Hematopoietic multipotent progenitor cell treated with erythropoietin and hydrocortisone succinate and interleukin-3 and kit ligand, for 4 days (in vitro differentiated cells): ENCODE measurements at places on chromosomes 5 and 9.

GRCh38 chr5:80175337-80175736 is 80.5 kb downstream of the SERINC5 start:
- no peak for DNase-seq

- no peak for DNase-seq
Measured at GRCh38 chr9:133906932-133907910, 84.9 kb downstream of the VAV2 start.

DNA sequence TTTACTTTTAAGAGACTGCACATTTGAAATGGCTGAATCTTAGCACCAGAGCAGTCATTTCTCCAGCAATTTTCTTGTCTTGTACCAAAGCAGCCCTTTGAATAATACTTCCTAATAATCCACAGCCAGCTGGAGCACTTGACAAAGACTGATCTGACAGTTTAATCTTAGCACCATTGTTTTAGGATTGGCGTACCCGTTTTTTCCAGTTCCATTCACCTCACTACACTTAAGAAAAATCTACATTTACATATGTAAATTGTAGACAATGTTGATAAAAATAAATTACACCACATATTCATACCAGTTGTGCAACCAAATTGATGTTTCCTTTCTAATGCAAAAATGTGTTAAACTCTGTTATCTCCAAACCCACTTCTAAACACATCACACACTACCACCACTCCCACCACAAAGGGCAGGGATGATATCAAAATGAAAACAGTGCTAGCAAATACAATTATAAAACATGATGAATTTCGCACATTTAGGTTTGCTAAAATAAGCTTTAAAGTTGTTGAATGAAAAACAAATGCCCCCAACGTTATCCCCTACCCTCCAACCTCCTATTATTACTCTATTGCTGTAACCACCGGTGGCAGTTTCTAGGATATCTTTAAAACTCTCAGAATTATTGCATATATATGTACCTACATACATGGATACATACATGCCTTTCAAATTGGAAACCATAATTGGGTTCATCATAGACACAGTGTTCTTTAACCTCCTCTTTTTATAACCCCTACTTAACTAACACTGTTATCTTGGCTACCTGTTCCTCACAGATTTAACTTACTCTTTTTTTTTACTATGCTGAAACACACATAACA is 21.5 kb downstream of the SERINC5 start:
- peak; percentile 86 for DNase-seq

GRCh38 chr5:139958432-139959148 is 84.5 kb downstream of the NRG2 start:
- no peak for DNase-seq

- no peak for DNase-seq
Measured at GRCh38 chr5:98880598-98880997, 48.2 kb downstream of the CHD1 start.

DNA sequence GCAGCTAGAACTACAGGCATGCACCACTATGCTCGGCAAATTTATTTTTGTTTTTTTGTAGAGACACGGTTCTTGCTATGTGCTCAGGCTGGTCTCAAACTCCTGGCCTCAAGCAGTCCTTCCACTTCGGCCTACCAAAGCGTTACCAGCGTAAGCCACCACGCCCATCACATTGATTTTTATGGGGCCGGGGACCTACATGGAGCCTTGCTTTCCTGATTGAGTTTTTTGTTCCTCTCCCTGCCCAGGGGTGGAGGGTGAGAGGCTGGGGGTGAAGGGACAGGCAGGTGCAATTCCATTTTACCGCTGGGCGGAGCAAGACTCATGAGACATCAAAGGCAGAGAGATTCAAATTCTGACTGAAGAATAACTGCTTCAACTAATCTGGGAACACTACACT is 1.9 kb downstream of the ALDH1B1 start:
- no peak for DNase-seq

- DNase-seq: no peak
Measured at GRCh38 chr9:6229619-6230018, 14.0 kb downstream of the IL33 start.
